ENCODE measurements at places on chromosomes 6 and 20.

GRCh38 chr6:133923938-133924593, 29.0 kb upstream of the TBPL1 start:
- peaks cover 16% of the 10 kb centered on the region for H3K27me3 ChIP-seq
- no peaks in the 10 kb centered on the region for H3K4me1 ChIP-seq
- no peak overlapping the region for H3K27ac ChIP-seq
- DNase-seq = peak; percentile 72
- no peaks in the 10 kb centered on the region for H3K36me3 ChIP-seq

DNA sequence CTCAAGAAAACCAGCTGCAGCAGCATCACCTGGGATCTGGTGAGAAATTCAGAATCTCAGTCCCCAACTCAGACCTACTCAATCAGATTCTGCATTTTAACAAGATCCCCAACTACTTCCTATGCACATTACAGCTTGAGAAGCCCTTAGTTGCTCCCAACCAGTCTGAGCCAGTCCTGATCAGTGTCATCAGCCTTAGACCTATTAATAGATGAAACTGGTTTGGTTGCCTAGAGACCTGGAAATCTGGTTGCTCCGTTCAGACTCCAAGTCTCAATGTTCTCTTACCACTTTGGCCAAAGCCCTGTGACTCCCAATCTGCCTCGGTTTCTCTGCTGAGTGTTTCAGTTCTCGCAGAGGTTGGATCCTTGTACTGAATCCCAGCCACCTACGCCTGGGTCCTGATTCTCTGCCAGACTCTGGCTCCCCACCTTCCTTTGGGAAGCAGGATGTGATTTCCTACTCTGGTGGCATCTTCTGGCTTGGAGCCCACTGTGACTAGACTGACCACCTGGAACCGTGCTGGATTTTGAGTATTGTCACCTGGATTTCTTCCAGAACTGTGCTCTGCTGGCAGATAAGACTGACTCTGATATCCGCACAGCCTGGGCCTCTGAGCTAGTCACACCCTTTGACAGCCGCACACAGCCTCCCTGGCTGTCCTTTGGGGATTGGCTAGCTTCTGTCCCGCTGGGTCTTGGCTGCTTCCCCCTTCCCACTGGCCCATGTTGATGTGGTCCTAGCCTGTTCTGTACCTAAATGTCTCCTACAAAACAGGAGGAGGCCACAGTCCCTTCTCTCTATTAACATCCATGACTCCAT, 20.3 kb upstream of the ATXN1 start:
- no peaks in the 10 kb centered on the region for H3K27me3 ChIP-seq
- H3K4me1 ChIP-seq = no peaks in the 10 kb centered on the region

GRCh38 chr6:140847262-140847645, 1285.5 kb upstream of the GJE1 start:
- H3K27me3 ChIP-seq = no peaks in the 10 kb centered on the region
- no peak overlapping the region for H3K4me3 ChIP-seq
- no peak for DNase-seq
- no peaks in the 10 kb centered on the region for H3K36me3 ChIP-seq
- no peak overlapping the region for H3K27ac ChIP-seq
- H3K4me1 ChIP-seq = no peaks in the 10 kb centered on the region

GRCh38 chr6:152746172-152746553, 4.4 kb upstream of the VIP start:
- H3K27ac ChIP-seq = no peak overlapping the region
- H3K27me3 ChIP-seq = no peaks in the 10 kb centered on the region
- no peak for DNase-seq
- H3K4me1 ChIP-seq = no peaks in the 10 kb centered on the region
- H3K36me3 ChIP-seq = no peaks in the 10 kb centered on the region
- H3K4me3 ChIP-seq = no peak overlapping the region

- no peak overlapping the region for H3K4me3 ChIP-seq
- no peaks in the 10 kb centered on the region for H3K4me1 ChIP-seq
- DNase-seq = no peak
- H3K36me3 ChIP-seq = no peaks in the 10 kb centered on the region
- H3K27ac ChIP-seq = no peak overlapping the region
- no peaks in the 10 kb centered on the region for H3K27me3 ChIP-seq
Measured at GRCh38 chr6:122555561-122555960, 54.6 kb upstream of the PKIB start.

GRCh38 chr20:63087236-63087871, 80.6 kb upstream of the BHLHE23 start:
- H3K27ac ChIP-seq = no peak overlapping the region
- H3K4me1 ChIP-seq = no peaks in the 10 kb centered on the region
- no peaks in the 10 kb centered on the region for H3K27me3 ChIP-seq
- peak; percentile 50 for DNase-seq

- H3K4me3 ChIP-seq = no peak overlapping the region
- no peaks in the 10 kb centered on the region for H3K27me3 ChIP-seq
- H3K27ac ChIP-seq = no peak overlapping the region
- H3K4me1 ChIP-seq = no peaks in the 10 kb centered on the region
- no peaks in the 10 kb centered on the region for H3K36me3 ChIP-seq
Measured at GRCh38 chr6:104484626-104485025, 375.1 kb downstream of the HACE1 start.

- H3K27me3 ChIP-seq = peaks cover 19% of the 10 kb centered on the region
- H3K36me3 ChIP-seq = no peaks in the 10 kb centered on the region
- no peak overlapping the region for H3K27ac ChIP-seq
- no peaks in the 10 kb centered on the region for H3K4me1 ChIP-seq
Measured at GRCh38 chr6:24547243-24547642, 52.5 kb downstream of the ALDH5A1 start.

DNA sequence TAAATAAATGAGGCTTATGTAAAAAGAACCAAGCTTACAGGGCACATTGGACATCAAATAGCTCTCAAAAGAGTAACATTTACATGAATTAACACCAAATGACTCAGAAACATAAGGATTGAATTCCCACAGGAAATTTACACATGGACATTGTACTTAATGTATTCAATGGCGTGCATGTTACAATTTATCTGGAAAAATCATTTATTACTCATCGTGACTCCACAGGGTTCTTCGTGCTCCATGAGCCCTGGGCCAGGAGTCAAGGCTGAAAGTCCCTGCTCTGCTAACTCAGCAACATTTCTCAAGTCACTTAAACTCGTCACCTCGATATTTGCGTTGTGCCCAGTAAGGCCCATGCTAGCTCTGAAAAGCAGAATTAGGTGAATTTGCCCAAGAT, 158.5 kb downstream of the PHACTR1 start:
- H3K4me1 ChIP-seq = no peaks in the 10 kb centered on the region
- H3K27ac ChIP-seq = no peak overlapping the region
- no peak for DNase-seq
- H3K4me3 ChIP-seq = no peak overlapping the region
- no peaks in the 10 kb centered on the region for H3K36me3 ChIP-seq
- peaks cover 13% of the 10 kb centered on the region for H3K27me3 ChIP-seq

GRCh38 chr20:57688295-57688694, 21.5 kb downstream of the PMEPA1 start:
- peaks cover 5% of the 10 kb centered on the region for H3K4me1 ChIP-seq
- no peak overlapping the region for H3K4me3 ChIP-seq
- H3K27ac ChIP-seq = no peak overlapping the region
- no peak for DNase-seq
- no peaks in the 10 kb centered on the region for H3K36me3 ChIP-seq

DNA sequence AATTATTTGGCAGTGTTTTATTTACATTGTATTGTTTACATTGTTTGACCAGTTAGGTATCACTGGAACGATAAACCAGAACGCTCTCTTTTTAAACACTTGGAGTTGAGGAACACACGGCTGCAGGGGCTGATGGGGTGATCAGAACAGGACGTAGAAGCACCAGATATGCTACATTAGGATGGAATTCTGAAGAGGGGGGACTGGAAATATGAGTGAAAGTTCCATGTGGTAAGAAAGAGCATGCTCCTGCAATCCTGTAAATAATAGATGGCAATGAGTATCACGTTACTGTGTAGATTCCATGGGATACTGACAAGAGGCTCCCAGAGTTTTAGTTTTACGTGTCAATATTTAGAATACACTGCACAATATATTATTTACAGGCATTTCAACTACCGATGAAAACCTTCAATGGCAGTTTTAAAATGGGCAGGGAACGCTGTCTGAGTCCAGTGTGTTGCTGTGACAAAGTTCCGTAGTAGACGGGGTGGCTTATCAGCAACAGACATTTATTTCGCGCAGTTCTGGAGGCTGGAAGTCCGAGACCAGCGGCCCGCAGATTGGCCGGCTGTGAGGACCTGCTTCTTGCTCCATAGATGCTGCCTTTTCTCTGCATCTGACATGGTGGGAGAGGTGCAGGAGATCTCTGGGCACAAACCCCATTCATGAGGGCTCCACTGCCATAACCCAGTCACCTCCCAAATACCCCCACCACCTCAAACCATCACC, 43.1 kb downstream of the SYNJ2 start:
- H3K36me3 ChIP-seq = no peaks in the 10 kb centered on the region
- H3K27me3 ChIP-seq = no peaks in the 10 kb centered on the region
- no peak for DNase-seq
- H3K4me1 ChIP-seq = peaks cover 44% of the 10 kb centered on the region
- H3K27ac ChIP-seq = no peak overlapping the region
- H3K4me3 ChIP-seq = no peak overlapping the region

DNA sequence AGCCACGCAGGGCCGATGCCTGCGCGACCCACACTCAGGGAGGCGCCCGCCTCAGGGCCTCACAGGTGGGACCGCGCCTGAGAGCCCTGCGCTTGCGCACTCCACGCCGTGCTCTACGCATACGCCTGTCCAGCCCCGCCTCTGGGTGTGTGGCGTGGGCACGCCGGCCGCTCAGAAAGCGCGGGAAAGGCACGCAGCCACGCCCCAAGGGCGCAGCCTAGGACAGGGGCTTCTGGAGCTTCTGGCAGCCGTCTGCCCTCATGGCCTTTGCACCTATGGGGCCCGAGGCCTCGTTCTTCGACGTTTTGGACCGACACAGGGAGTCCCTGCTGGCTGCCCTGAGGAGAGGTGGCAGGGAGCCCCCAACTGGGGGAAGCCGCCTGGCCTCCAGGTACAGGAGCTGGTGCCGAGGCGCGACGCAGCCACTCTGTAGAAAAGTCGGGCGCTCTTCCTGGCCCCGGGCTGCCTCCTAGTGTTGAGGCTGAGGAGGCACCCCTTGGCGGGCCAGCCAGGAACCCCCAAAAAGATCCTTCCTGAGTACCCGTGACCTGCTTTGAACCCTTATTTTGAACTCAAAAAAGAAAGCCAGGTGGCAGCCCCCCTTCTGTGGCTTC, at the start of gene SPO11:
TSS of gene SPO11 (plus strand) at position 196 of the 614 bp plus-strand sequence. CDS start at position 261, 65 bp downstream.
- no peaks in the 10 kb centered on the region for H3K4me1 ChIP-seq
- no peaks in the 10 kb centered on the region for H3K36me3 ChIP-seq
- H3K27ac ChIP-seq = no peak within 1 kb of the TSS
- H3K27me3 ChIP-seq = peaks cover 35% of the 10 kb centered on the region
- no peak for DNase-seq
- no peak within 1 kb of the TSS for H3K4me3 ChIP-seq
